ENCODE measurements at places on chromosomes 5 and 9.

- no peak for DNase-seq
Measured at GRCh38 chr5:72377910-72378638, 57.9 kb downstream of the PTCD2 start.

- no peak for DNase-seq
Measured at GRCh38 chr5:138752341-138752950, 779 bp upstream of the CTNNA1 start.

DNA sequence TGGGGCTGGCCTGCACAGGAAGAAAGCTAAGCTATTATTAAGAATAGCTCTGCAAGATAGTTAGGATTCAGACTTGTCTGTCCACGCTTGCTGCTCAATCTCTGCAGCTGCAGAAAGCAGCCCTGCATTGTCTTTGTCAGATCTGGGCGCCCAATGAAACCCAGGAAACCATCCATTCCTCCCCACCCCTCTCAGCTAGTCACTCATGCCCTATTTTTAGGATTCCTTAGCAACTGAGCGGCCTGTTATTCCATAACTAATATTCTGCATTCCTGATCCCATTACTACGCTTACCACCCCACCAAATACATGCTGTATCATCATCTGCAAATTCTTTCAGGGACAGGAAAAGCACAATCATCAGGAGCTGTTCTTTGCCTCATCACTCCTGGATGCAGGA lies 52.9 kb upstream of the APC start:
- DNase-seq, result peak; percentile 84

- DNase-seq, result no peak
Measured at GRCh38 chr5:24816206-24816605, 171.4 kb upstream of the CDH10 start.

DNA sequence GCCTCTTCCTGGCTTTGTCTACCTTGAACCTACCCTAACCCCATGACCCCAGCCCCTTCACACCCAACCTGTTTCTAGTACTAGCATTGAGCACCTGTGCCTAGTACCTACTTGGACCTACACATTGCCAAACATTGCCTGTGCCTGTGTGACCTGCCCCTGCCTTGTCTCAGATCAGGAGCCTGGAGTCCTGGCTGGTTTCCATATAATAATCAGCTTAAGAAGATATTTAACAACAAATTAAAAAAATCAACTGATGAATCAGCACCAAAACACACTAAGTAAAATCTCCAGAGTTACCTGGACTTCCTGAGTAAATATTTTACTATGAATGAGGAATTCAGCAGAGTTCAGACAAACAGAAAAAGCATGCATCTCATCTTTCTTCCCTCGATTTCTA lies 17.7 kb downstream of the LPAR1 start:
- DNase-seq, result no peak

GRCh38 chr9:76067696-76068095 lies 177.2 kb downstream of the PCSK5 start:
- DNase-seq, result no peak
